ENCODE measurements at places on chromosomes 11 and 22.

GRCh38 chr11:77154381-77155081, 26.5 kb downstream of the MYO7A start:
- peak; percentile 78 for DNase-seq

- peak; percentile 6 for DNase-seq
These were observed 2.2 kb downstream of the SMCO4 start for GRCh38 chr11:93540896-93541553.

GRCh38 chr22:37484480-37485394, 1.4 kb downstream of the MFNG start:
- peak; percentile 97 for DNase-seq

DNA sequence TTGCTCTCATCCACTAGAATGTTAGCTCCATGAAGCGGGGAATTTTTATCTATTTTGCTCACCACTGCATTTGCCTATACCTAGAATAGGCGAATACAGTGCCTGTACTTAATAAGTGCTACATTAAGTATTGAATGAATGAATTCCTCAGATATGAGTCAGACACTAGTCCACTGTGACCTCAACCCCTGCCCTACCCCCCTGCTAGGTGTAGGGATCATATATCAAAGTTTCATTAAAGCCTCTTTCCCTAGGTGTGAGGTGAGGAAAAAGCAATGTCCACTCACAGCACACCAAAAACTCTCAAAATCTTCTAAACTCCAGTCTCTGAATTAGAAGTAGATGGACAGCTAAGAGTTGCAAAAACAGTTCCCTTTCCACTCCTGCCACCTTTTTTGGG, 9.8 kb upstream of the PSMA1 start:
- DNase-seq, result no peak

GRCh38 chr22:28497188-28497587, 182.5 kb downstream of the TTC28 start:
- DNase-seq, result no peak

DNA sequence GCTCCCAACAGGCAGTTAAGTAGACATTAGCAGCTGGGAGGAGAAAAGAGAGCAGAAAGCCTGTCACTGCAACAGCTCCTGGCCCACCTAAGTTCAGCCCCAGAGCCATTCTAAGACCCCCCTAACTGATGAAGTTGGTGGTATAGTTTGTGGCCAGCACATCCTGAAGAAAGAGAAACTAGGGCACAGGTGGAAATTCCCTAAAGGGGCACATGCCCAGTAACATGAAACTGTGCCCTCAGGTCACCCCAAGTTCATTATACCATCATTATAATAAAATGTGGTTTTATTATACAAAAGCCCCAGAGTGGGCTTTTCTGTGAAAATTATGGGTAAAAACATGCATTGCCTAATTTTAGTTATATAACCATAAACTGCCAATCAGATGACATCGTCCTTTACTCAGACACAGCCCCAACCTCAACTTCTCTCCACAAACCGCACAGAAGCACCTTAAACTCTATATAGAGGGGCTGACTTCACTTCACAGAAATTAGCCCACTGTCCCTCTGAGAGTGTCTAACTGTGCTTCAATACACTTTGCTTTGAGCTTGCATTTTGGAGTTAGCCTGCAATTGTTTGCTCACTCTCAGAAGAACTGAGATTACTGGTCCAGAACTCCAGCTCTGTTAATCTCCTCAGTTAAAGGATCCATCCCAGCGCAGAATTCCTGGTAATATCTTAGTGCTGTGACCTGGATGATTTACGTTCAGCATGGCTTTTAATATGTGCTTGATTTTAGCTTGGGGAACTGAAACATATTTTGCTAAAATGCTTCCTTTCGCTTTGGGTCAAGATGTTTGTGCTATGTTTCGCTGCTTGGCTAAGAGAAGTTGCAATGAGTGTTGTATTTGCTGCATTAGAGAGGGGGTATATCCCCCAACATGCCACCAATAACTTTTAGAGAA, 1.8 kb upstream of the APOL3 start:
- DNase-seq, result no peak

- no peak for DNase-seq
These were observed 72.9 kb downstream of the ZBTB16 start for GRCh38 chr11:114132417-114132816.

GRCh38 chr22:19892257-19892879, 37.7 kb upstream of the GNB1L start:
- no peak for DNase-seq

DNA sequence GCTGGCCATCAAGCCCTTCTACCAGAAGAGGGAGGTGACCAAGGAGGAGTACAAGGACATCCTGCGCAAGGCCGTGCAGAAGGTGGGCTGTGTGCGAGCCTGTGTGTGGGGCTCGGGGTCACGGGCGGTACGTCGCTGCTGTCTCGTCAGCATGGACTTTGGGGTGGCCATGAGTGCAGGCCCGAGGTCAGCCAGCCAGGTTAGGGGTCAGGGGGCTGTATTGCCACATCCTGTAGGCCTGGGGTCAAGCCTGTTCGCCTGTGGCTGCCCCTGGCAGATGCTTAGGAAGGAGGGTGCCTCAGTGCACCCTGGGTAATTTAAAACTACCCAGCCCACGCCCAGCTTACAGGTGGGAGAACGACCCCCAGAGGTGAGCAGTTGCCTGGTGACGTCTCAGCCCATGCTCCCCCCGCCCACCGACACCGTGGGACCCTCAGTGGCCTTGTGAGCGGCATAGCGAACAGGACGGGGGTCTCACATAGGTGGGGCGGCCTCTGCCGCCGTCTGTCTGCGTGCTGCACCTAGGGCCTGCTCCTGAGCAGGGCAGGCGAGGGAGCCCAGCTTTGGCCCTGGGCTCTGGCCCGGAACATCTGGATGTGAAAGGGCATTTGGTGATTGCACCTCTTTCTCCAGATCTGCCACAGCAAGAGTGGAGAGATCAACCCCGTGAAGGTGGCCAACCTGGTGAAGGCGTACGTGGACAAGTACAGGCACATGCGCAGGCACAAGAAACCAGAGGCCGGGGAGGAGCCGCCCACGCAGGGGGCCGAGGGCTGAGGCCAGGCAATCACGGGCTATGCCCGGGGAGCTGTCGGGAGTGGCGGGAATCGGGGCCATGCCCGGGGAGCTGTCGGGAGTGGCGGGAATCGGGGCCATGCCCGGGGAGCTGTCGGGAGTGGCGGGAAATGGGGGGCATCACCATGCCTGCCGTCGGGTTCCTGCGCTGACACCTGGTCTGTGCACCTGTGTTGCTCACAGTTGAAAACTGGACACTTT, 4.5 kb downstream of the IRF7 start:
- no peak for DNase-seq

DNA sequence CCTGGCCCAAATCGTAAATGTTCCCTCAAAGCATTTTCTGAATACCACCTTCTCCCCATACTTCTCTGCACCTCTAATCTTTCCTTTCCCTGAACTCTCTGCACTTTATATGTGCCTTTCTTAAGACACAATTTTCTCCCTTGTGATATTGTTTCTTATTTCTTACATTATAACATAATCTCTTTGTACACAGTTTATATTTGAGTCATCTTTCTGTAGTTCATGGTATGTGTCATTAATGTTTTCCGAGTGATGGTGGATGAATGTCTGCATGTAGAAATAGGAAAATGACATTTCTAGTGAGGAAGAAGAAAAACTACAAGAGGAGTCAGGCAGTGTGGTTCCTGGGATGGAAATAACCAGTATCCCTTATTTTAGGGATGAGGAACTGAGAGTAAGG, 5.5 kb downstream of the ACRV1 start:
- DNase-seq, result no peak

- DNase-seq, result no peak
These were observed 38.1 kb upstream of the CALCB start for GRCh38 chr11:15035283-15035682.

DNA sequence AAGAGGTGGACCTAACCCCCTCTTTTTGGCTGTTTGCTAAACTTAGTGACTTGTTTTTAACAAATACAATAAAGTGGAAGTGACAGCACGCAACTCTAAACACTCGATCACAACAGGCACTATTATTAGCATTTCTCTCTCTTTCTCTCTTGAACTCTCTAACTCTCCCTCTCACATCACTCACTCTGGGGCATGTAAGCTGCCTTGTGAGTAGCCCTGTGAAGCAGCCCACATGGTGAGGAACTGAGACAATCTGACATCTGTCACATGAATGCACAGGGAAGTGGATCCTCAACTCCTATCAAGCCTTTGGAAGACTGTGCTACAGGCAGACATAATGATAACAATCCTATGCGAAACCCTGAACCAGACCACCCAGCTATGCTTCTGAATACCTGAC, 609.0 kb upstream of the CNTN5 start:
- DNase-seq, result no peak

GRCh38 chr22:35660291-35661127, 12.3 kb downstream of the APOL6 start:
- DNase-seq, result peak; percentile 48

DNA sequence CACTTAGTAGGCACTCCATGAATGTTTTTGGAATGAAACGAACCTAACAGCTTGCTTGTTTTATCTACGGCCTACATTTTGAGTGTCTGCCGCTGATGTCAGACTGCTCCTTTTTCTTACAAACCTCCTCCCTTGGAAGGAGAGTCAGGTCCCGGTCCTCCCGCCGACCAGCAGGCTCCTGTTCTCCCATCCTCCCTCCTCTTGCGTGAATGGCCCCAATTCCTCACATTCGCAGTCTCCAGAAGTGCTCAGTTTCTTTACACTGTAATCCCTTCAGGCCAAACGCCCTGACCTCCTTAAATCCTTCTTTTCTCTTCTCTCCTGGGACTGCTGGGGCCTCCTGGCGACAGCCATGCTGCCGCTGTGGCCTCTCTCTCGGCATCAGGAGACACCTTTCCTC, 82.6 kb upstream of the CSNK2A3 start:
- DNase-seq, result no peak

GRCh38 chr11:108512708-108513107, 14.5 kb upstream of the POGLUT3 start:
- DNase-seq, result no peak

DNA sequence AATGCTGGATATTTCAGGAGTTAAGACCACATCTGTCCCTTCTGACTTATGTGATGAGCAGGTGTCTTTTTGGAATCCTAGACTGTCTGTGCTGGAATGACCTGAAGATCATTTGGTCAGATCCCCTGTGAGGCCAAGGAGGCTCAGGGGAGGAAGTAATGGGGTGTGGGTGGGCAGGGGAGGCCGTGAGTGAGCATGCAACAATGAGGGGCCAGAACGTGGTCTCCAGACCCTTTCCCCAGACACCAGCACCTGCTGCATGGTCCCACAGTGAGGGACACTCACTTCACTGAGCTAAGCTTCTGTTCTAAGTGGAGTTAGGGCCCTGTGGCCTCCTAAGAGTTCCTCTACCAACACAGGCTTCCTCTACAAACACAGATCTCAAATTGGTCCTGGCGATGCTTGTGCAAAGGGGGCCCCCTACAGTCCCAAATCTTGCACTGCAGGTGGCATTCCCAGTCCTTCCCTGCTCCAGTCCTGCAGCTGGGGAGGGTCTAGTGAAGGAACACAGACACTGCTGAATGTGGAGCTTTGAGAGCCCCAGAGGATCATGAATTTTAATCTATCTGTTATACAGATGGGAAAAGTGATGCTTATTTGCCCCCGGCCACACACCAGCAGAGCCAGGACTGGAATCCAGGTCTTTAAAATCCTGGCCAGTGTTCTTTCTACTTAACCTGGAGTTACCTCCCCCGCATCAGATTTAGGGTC, 7.4 kb downstream of the USP2 start:
- DNase-seq, result no peak

GRCh38 chr11:83456075-83456474, 169.9 kb upstream of the CCDC90B start:
- no peak for DNase-seq

DNA sequence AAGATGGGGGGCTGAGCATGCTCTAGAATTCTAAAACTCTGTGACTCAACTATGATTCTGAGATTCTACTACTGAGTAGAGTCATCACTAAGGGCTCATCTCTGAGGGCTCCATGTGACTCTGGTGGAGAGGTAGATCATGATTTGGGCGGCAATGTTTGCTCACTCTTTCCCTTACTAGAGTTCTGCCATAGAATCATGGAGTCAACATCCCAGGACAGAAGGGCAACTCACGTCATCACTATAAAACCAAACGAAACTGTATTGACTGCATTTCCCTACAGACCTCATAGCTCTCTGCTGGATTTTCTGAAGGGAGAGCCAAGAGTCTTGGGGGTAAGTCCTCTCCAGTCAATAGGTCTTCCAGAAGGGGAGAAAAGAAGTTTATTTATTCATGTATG, at the start of gene MS4A14:
Gene MS4A14 (plus strand): TSS at position 78 of the 400 bp plus-strand sequence. CDS start 120 bp downstream, at position 198.
- DNase-seq, result no peak

- DNase-seq, result no peak
These were observed 17.5 kb upstream of the CABP7 start for GRCh38 chr22:29702000-29702930.

- DNase-seq, result no peak
These were observed 65.2 kb upstream of the A4GALT start for GRCh38 chr22:42785706-42786499.

GRCh38 chr11:131391176-131391575, 20.8 kb downstream of the NTM start:
- no peak for DNase-seq

GRCh38 chr11:120272303-120272702, 32.4 kb downstream of the POU2F3 start:
- no peak for DNase-seq

DNA sequence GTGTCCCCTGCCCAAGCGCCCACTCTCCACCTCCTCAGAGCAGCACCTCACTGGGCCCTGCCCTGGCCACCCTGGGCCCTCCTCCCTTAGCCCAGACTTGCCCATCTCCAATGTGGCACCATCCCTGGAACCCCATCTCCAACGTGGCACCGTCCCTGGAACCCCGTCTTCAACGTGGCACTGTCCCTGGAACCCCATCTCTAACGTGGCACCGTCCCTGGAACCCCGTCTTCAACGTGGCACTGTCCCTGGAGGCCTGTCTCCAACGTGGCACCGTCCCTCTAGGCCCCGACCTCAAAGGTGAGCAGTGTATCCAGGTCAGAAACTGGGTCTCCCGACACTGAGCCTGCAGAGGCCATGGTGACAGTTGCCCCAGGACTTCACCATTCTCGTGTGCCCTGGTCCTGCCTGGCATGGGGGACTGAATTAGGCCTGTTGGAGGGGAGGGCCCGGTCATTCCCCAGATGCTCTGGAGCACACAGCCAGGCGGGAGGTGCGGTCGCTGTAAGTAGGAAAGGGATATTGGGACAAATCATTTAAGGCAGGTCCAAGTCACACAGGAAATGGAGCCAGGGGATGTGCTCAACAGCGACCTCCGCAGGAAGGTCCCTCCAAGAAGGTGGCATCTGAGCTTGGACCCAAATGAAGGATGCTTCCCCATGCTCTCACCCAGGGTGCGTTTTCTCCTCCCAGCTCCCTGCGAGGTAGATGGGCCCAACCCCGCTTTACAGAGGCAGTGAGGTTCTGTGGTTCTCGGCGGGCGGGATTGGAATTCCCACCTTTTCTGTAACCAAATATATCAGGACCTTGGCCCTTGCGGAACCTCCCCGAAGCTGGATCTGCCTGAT, 2.4 kb upstream of the CTSD start:
- DNase-seq, result no peak

GRCh38 chr11:119551420-119552105, 128.6 kb upstream of the THY1 start:
- no peak for DNase-seq

- DNase-seq, result no peak
These were observed 48.5 kb downstream of the SVIP start for GRCh38 chr11:22780952-22781593.

- DNase-seq, result no peak
These were observed 1.2 kb downstream of the SCN4B start for GRCh38 chr11:118151431-118151830.

GRCh38 chr11:6926208-6927029, at the start of gene ZNF215:
ZNF215 (plus strand) TSS chr11:6926426; CDS start chr11:6932273, 5,847 bp downstream.
- DNase-seq, result peak; percentile 62
